Heart right ventricle (tissue), 16 donors: ENCODE measurements at places on chromosomes 6 and 20. TPM values are rescaled to one million over a fixed set of nuclear protein-coding genes. Genes with fewer than 3 reads are reported as not detected.

Gene BPIFB1
- total RNA-seq, result not detected

- H3K4me3 ChIP-seq, result peak overlapping the region; percentile 12
- H3K36me3 ChIP-seq, result no peaks in the 10 kb centered on the region
- H3K27me3 ChIP-seq, result no peaks in the 10 kb centered on the region
- H3K4me1 ChIP-seq, result peaks cover 100% of the 10 kb centered on the region
Measured at GRCh38 chr6:163427498-163428254, 13.2 kb downstream of the QKI start.

DNA sequence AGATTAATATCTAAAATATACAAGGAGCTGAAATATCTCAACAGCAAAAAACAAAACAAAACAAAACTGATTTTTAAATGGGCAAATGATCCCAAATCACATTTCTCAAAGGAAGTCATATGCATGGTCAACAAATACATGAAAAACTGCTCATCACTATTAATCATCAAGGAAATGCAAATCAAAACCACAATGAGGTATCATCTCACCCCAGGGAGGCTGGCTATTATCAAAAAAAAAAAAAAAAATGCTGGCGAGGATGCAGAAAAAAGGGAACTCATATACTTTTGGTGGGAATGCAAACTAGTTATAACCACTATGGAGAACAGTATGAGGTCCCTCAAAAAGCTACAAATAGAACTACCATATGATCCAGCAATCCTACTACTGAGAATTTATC lies 34.6 kb downstream of the REPS1 start:
- no peak overlapping the region for H3K27ac ChIP-seq
- DNase-seq, result no peak
- H3K4me3 ChIP-seq, result no peak overlapping the region
- peaks cover 33% of the 10 kb centered on the region for H3K4me1 ChIP-seq
- no peaks in the 10 kb centered on the region for H3K36me3 ChIP-seq
- no peaks in the 10 kb centered on the region for H3K27me3 ChIP-seq

- no peaks in the 10 kb centered on the region for H3K27me3 ChIP-seq
- peak overlapping the region; percentile 43 for H3K27ac ChIP-seq
- no peaks in the 10 kb centered on the region for H3K36me3 ChIP-seq
- DNase-seq, result no peak
- no peak overlapping the region for H3K4me3 ChIP-seq
Measured at GRCh38 chr6:39855356-39855995, 63.3 kb downstream of the DAAM2 start.

- H3K27me3 ChIP-seq, result no peaks in the 10 kb centered on the region
- H3K36me3 ChIP-seq, result no peaks in the 10 kb centered on the region
- no peaks in the 10 kb centered on the region for H3K4me1 ChIP-seq
- no peak overlapping the region for H3K4me3 ChIP-seq
- no peak for DNase-seq
- peak overlapping the region; percentile 46 for H3K27ac ChIP-seq
Measured at GRCh38 chr6:81613606-81614005, 138.9 kb downstream of the TENT5A start.

DNA sequence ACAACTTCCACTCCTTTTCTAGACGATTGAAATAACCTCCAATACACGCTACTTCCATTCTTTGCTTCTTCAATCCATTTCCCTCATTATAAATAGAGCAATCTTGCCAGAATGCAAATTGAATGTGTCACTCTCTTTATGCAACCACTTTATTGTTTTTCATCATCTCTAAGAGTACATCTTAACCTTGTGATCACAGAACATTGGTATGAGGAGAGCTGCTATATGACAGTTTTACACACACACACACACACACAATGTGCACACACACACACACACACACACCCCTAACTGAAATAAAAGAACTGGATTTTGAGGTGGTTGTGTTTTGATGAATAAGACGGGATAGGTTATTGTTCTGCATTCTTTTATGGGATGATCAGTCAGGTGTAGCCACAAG lies 187.0 kb downstream of the HDGFL1 start:
- no peak for DNase-seq
- no peaks in the 10 kb centered on the region for H3K36me3 ChIP-seq
- no peaks in the 10 kb centered on the region for H3K4me1 ChIP-seq
- H3K4me3 ChIP-seq, result no peak overlapping the region
- no peak overlapping the region for H3K27ac ChIP-seq
